ENCODE measurements at places on chromosomes 5 and 9.

DNA sequence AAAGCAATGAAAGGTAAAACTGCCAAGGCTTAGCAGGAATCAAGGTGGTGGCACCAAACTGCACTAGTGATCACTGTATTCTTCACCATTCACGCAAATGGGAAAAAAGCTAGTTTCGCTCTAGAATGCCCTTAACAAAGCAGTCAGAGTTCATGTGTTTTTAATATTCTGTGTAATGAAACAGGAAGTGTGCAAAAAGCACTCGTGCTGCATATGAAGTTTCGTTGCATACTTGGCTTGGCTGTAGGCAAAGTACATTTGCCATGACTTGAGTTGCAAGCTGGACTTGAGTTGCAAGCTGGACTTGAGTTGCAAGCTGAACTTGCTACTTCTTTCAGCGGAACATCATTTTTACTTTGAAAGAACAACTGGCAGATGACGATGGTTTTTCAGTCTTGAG, 55.4 kb downstream of the FOXI1 start:
- DNase-seq: no peak

GRCh38 chr9:101209670-101210069, 175.1 kb downstream of the BAAT start:
- no peak for DNase-seq

GRCh38 chr5:51302343-51302742, 80.9 kb upstream of the ISL1 start:
- DNase-seq: peak; percentile 46

DNA sequence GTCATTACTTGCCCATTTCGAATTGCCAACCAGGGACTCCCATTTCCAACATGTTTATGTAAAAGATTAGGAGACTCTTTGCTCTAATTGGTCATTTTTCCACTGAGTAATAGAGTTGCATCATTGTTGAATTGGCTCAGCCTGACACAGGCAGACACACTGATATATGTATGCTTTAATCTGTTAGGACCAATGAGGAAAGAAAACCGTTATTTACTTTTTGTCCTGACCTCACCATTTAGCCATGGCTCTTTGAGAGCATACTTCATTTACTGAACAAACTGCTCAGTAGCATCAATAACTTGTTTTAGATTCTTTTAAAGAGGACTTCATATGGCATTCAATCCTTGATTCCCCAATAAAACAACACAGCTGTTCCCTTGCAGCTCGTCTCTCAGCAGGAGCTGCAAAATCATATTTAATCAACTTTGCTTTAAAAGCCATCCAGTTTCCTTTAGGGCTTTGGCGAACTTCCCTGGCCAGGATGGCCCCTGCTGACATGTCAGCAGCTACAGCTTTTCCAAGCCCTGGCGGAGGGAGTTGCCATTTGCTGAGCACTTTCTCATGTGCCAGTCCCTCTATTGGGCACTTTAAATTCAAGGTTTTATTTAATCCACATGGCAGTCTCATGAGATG, 251.5 kb upstream of the TNC start:
- no peak for DNase-seq

- no peak for DNase-seq
Observed at GRCh38 chr5:104052558-104053352, 490.2 kb upstream of the NUDT12 start.

- no peak for DNase-seq
Observed at GRCh38 chr9:108831496-108832178, 24.1 kb downstream of the ACTL7B start.

- DNase-seq: no peak
Observed at GRCh38 chr5:135694012-135694411, 115.2 kb upstream of the CXCL14 start.

Measured in DMS79 treated with DMSO at 0.1 percent for 48 hours (cell line).